MCF 10A (cell line): ENCODE measurements at places on chromosomes 11 and 22. TPM values are rescaled to one million over a fixed set of nuclear protein-coding genes. Genes with fewer than 3 reads are reported as not detected.

DNA sequence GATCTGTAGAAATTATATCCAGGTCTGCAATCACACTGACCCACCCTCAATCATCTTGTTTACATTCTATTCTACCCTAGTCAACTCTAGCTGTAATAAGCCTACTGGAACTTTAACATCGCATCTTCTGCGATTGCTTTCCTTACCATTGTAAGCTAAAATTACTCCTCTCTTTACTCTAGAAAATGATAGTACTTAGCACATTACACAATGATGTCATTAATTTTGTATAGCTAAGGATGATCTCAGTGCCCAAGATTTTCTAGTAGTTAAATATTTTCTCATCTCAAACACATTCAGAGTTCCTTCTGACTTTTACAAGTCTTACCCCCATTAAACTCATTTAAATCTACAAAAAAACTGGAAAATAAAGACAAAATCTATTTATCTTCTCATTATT lies 39.6 kb upstream of the CTSC start:
- no peak for DNase-seq

DNA sequence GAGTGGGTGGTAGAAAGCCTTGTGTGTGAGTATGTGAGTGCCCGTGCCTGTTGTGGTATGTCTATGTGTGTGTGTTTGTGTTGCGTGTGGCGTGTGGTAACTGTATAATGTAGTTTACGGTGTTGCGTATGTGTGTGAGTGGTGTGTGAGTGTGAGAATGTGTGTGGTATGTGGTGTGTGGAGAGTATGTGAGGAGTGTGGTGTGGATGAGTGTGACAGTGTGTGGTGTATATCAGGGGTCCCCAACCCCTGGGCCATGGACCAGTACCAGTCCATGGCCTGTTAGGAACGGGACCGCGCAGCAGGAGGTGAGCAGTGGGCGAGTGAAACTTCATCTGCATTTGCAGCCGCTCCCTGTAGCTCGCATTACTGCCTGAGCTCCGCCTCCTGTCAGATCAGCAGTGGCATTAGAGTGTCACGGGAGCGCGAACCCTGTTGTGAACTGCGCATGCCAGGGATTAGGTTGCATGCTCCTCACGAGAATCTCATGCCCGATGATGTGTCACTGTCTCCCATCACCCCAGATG lies 5.7 kb downstream of the UPK3A start:
- DNase-seq: peak; percentile 74

GRCh38 chr11:116895048-116895757 lies 57.8 kb upstream of the APOA1 start:
- DNase-seq: no peak

Gene HBE1
- not detected in 2 replicates for total RNA-seq

Gene OR5D18
- not detected in 2 replicates for total RNA-seq

Gene CCDC73
- total RNA-seq: 0.09 and 0.17 TPM in 2 replicates

DNA sequence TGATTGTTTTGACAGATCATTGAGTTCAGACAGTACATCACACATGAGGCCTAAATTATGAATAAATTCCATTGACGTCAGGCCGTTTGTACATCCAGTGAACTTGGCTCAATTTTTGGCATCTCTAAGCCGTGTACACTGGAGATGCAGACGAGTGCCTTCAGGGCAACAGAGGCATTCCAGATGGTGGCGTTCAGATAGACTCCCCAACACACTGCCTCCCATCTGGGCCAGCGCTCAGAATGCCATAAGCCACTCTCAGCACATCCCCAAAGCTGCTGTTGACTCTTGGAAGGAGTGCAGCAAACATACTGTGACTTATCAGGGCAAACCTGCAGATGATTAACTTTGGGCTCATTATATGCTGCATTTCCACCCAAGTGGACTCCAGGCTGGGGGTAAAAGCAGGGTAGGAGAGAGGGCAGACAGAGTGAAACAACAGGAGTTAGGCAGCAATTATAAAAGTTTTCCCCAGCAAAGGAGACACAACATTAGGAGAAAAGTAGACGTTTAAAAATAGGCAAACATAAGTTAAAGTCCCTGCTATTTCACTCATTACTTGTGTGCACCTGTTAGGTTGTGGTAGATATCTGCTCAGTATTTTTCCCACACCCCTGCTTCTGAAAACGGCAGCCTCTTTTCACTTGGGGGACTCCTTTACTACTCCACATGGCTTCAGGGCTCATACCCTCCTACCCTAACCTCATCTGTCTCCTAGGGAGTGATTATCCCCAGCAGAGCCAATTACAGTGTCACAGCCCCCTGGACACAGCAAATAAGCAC lies 60.2 kb upstream of the PDE3B start:
- no peak for DNase-seq

GRCh38 chr22:25362215-25362882 lies 142.9 kb downstream of the CRYBB2 start:
- DNase-seq: peak; percentile 56

- DNase-seq: peak; percentile 71
Measured at GRCh38 chr11:2156416-2157182, 4.4 kb downstream of the INS start.

GRCh38 chr22:49107561-49107960 lies 720.1 kb downstream of the BRD1 start:
- no peak for DNase-seq

DNA sequence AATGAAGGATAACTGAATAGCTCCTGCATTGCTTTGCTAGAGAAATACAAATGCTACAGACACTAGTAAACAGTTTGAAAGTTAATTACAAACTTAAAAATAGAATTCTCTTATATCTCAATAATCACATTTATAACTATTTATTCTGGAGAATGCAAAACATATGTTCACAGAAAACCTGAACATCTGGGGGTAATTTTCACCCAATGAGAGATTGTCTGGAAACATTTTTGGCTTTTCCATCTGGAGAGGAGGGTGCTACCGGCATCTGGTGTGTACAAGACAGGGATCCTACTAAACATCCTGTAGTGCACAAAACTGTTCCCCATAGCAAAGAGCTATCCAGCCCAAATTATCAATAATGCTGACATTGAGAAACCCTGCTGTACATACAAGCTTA lies 378.4 kb upstream of the CHORDC1 start:
- no peak for DNase-seq

GRCh38 chr11:12246147-12246546 lies 131.2 kb upstream of the PARVA start:
- no peak for DNase-seq

Gene MRGPRE
- not detected in 2 replicates for total RNA-seq

Gene OR2D2
- 0.37 and 0.56 TPM in 2 replicates for total RNA-seq

DNA sequence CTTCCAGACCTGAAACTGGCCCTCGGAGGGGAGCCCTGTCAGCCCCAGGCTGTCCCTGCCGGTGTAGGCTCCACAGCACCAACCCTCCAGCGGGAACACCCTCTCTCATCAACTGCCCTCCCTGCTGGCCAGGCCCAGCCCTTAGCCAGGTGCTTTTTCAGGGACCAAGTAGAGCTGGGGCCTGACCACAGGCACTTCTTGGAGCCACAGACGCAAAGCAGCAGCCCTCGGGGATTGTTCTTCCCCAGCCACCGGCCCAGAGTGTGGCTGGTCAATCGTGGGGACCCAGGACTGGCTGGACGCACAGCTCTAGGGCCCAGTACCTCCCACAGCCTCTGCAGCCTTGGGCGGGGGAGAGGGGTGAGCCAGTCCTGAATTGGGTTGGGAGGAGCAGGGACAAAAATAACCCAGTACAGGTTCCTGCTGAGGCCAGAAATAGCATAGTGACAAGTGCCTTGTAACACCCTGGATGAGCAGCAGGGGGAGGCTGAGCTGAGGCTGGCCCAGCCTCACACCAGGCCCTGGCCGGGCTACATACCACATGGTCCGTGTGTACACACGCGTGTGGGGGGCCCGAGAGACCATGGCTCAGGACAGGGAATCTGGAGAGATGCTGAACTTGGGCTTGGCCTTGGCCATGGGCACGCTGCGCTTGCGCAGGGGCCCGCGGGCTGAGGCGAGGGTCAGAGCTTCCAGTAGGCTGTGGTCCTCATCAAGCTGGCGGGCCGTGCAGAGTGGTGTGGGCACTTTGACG lies 2.0 kb downstream of the KCNJ11 start:
- peak; percentile 56 for DNase-seq

Gene HORMAD2
- total RNA-seq: not detected in 2 replicates

DNA sequence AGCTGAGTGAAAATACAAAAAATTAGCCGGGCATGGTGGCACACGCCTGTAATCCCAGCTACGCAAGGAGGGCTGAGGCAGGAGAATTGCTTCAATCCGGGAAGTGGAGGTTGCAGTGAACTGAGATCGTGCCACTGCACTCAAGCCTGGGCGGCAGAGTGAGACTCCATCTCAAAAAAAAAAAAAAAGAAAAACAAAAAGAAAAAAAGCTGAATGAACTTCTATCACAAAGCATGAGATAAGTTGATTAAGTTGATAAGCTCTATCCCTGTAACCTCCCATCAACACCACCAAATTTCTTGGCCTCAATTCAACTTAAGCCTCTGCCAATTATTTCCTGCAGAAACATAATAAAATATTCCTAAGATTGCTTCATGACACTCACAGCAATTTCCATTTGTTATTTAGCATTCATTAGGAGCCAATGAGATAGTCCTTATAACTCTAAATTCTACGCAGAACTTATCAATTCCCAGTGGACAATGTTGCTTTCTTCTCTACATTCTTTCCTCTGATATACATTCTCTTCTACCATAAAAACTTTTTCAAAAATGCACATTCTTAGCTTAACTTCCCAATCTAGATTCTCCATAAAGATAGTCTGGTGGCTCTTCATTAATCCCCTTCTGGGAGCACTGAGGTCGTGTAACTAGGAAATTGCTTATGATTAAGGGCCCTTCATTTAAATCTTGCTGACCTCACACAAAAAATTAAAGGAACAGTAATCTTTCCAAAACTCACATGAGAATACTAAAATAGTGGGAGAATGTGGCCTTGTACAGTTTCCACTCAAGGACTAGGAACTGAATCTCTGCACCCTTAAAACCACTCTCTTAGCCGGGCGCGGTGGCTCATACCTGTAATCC lies 2.9 kb downstream of the AMBRA1 start:
- DNase-seq: no peak

DNA sequence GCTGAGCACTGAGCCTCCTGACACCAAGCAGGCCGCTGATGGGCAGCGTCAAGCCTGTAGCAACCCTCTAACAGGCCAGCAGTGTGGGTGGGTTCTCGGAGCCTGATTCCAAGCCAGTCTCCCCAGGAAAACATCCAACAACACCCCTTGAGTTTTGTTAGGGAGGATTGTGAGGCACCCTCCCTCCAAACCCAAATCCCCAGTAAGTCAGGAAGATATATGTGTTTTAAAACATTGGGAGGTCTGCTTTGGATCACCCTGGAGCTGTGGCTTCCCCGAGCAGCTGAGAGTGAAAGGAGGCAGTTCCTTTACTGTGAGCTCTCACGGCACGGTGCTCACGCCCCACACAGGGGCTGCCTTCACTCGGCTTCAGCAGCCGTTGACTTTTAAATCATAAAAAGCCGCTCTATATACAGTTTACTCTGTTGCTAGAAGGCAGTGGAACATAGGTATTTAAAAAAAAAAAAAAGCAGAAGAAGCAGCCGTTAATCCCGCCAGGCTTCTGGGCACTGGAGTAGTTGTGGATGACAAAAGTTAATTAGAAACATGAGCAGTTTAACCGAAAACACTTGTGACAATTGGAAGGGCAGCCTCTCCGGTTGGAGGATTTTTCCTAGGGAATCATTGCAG lies 218.6 kb downstream of the NAV2 start:
- DNase-seq: no peak

Gene TMEM126B
- total RNA-seq: 38.4 and 50.4 TPM in 2 replicates

- no peak for DNase-seq
Measured at GRCh38 chr11:94934846-94935245, 38.5 kb downstream of the CWC15 start.

Gene PARVA
- total RNA-seq: 26.5 and 36.7 TPM in 2 replicates

GRCh38 chr22:45831394-45831793 lies 145.6 kb downstream of the WNT7B start:
- peak; percentile 11 for DNase-seq

DNA sequence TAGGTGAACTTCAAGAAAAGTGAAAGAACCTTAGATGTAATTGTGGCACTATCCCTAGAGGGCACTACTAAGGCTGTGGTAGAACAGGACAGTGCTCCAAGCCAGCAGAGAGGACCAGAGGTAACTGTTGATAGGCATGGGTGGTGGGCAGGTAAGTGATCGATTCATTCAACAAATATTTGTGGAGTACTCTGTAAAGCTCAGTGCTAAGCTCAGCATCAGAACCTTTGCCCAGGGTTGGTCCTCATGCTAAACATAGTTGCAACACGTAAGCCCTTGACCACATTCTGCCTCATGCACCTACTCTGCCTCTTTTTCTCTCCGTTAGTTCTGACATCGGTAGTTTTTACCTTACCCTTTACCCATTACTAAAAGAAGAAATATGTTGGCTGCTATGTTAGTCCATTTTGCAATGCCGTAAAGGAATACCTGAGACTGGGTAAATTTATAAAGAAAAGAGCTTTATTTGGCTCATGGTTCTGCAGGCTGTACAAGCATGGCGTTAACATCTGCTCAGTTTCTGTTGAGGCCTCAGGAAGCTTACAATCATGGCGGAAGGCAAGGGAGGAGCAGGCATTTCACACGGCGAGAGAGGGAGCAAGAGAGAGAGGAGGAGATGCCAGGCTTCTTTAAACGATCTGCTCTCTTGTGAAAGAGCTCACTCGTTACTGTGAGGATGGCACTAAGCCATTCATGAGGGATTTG lies 18.4 kb upstream of the NNMT start:
- DNase-seq: no peak

GRCh38 chr22:49062155-49062801 lies 765.4 kb downstream of the BRD1 start:
- no peak for DNase-seq

Gene MRGPRX4
- total RNA-seq: not detected in 2 replicates

DNA sequence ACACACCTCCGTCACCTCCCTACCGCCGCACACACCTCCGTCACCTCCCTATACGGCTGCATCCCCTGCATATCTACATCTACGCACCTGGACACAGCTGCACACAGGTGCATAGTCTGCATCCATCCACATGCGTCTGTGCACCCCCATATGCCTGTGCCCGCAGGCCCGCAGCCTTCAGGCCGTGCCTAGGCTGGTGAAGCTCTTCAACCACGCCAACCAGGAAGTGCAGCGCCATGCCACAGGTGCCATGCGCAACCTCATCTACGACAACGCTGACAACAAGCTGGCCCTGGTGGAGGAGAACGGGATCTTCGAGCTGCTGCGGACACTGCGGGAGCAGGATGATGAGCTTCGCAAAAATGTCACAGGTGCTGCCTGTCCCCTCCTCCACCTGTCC lies 4.8 kb downstream of the PKP3 start:
- DNase-seq: no peak
